Esophagus muscularis mucosa (tissue), 4 donors: ENCODE measurements at places on chromosomes 7 and 10.
A peak's percentile ranks its signal among the peaks of the same experiment; 100 is the strongest.

DNA sequence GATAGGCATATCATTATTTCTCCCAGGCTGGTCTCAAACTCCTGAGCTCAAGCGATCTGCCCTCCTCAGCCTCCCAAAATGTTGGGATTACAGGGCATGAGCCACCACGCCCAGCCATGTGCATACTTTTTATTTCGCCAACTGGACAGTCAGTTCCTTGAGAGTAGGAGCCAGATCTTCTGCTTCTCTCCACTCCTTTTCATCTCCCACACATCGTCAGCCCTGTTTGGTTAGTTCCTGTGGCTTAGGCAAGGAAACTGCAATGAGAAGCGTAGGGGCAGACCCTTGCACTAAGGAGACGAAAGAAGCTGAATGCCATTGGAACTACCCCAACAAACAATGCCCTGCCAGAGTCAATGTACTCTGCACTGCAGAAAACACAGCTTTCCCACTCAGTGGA lies 178.2 kb downstream of the TRIL start:
- no peak for DNase-seq

DNA sequence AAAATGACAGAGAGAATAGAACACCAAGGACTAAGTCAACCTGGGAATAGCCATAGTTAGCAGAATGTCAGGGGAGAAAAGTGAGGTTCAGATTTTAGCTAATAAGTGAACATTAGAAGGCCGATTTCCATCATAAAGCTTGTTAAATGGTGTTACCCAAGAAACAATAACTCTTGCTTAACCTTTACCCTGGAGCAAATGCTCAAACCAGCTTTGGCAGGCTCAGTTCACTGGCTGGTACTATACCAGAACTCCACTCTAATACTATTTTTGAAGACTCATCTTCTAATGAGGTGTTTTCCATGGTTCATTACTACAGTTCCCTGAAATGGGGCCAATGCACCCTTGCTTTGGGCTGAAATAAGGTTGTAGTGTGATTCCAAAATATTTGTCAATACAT lies 61.3 kb downstream of the RNLS start:
- no peak for DNase-seq

GRCh38 chr7:79410345-79410744 lies 43.1 kb downstream of the MAGI2 start:
- DNase-seq, result no peak

DNA sequence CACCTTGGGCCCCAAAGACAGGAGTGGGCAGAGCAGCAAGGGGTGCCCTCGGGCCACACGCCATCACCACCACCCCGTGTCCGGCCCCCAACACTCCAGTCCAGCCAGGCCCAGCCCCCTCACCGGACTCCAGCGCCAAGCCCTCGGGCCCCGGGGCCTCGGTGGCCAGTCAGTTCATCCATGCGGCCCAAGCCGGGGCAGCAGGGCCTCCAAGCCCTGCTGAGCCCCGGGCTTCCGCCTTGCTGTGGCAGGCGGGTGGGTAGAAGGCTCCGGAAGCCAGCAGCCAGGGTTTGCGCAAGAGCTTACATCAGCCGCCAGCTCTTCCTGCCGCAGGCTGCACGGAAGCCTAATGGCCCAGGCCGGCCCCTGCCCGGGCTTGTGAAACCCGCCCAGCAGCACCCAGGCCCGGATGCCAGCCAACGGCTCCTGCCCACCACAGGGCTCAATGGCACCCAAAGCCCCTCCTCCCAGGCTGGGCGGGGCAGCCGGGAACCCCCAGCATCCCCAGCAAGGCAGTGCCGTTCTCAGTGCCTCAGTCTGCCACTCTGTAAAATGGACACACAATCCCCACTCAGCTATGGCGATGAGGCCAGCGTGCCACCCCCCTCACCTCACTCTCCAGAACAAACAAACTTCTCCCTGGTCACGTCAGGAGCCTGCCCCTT lies 26.5 kb downstream of the TNRC18 start:
- peak; percentile 95 for DNase-seq

DNA sequence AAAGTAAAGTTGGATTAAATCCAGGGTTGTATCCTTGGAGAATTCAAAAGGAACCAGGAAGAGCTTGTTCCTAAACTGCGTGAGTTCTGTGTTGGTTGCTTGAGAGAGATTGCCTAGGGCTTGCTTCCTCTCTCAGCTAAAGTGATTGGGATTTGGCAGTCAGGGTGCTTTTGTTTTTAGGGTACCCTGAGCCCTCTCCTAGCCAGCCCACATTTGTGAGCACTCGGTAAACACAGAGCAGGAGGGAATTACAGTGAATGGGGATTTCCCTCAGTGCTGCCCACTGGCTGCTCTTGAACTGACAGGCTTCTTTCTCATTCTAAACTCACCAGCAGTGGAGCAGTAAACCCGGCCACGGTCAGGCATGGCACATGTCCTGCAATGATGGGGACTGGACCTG lies 146.9 kb downstream of the TPST1 start:
- DNase-seq, result no peak

DNA sequence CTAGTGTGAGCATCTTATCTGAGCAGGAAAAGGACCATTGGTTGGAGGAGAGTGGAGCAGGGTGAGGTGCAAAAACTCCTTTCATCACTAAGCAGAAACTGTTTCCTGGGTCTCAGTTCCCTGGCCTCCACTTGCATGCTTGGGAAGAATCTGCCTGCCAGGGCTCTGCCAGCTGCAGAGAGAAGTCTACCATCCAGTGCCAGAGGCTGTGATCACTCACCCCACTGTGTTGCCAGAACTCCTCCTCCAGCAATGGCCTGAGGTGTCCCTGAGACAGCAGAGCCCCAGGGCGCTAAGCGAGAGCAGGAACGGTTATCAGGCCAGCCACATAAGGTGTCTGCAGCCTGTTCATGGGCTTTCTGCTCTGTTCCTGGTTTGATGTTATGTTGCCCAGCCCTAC lies 991.4 kb downstream of the CCSER2 start:
- no peak for DNase-seq

GRCh38 chr10:102394801-102395399 lies 605 bp upstream of the NFKB2 start:
- DNase-seq, result no peak

- DNase-seq, result no peak
Observed at GRCh38 chr10:19041171-19041570, 7.4 kb upstream of the MALRD1 start.

- no peak for DNase-seq
Observed at GRCh38 chr7:946256-946996, 8.1 kb downstream of the ADAP1 start.

DNA sequence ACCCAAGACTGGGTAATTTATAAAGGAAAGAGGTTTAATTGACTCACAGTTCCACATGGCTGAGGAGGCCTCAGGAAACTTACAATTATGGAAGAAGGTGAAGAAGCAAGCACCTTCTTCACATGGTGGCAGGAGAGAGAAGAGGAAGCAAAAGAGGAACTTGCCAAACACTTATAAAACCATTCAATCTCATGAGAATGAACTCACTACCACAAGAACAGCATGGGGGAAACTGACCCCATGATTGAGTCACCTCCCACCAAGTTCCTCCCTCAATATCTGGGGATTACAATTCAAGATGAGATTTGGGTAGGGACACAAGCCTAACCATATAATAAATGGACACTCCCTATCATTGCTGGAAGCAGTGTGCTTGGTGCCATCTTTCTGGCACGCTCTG lies 506.3 kb downstream of the CALN1 start:
- no peak for DNase-seq

DNA sequence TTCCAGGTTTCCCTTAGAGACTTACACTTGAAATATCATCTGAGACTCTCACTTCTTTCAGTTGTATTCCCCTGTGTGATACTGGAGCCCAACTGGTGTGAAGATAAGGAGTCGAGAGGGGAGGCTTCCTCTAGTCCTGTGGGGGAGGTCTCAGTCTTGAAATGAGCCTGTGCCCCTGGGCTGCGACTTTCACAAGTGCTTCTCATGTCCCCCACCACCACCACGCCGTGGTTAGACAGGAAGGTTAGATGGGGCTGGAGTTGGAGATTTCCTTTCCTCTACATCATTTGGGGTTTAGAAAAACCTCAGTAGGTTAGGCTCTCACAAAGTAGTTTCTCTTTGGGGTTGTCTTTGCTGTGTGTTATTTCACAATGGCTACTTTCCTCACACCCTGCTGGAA lies 25.6 kb upstream of the MKX start:
- no peak for DNase-seq

- no peak for DNase-seq
Observed at GRCh38 chr7:151884312-151885201, 7.6 kb upstream of the PRKAG2 start.

- DNase-seq, result no peak
Observed at GRCh38 chr7:20795881-20796280, 9.2 kb upstream of the SP8 start.

- DNase-seq, result no peak
Observed at GRCh38 chr7:8325067-8325466, 63.1 kb upstream of the ICA1 start.

- DNase-seq, result no peak
Observed at GRCh38 chr10:21670391-21670790, 136.4 kb downstream of the MLLT10 start.

DNA sequence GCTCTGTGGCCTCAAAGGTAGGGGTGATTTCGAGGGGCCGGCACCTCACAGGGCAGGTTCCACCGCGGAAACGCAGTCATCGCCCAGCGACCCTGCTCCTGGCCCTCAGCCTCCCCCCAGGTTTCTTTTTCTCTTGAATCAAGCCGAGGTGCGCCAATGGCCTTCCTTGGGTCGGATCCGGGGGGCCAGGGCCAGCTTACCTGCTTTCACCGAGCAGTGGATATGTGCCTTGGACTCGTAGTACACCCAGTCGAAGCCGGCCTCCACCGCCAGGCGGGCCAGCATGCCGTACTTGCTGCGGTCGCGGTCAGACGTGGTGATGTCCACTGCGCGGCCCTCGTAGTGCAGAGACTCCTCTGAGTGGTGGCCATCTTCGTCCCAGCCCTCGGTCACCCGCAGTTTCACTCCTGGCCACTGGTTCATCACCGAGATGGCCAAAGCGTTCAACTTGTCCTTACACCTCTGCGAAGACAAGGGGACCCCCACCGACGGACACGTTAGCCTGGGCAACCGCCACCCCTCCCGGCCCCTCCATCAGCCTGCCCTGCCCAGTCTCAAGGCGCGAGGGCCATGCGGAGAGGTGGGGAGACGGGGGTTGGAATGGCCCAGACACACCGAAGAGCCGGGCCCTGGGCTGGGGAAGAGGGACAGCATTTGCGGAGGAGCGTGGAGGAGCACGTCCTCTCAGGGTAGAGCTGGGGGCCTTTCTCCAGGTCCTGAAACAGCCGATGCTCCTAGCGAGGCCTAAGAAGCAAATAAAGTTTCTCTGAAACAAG lies 6.0 kb downstream of the SHH start:
- DNase-seq, result no peak

GRCh38 chr10:88996927-88997326 lies 6.3 kb downstream of the FAS start:
- no peak for DNase-seq

GRCh38 chr10:114357515-114357996 lies 46.7 kb downstream of the AFAP1L2 start:
- DNase-seq, result no peak

DNA sequence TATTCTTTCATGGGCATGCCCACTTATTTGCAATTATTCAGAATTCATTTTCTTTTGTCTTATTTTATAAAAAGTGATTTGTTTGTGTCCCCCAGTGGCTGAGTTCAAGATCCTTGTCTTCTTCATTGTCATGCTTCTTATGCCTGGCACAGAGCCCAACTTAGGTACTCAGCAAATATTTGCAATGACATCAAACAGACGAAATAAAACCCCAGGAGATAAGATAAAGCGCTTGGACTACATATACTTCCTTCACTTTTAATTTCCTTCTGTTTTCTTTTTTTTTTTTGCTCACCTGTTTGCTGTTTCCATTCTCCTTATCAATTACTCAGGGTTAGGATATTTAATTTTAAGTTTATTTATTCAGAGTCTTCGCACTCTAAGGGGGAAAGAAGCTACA lies 225.0 kb downstream of the SDHAF3 start:
- DNase-seq, result no peak

DNA sequence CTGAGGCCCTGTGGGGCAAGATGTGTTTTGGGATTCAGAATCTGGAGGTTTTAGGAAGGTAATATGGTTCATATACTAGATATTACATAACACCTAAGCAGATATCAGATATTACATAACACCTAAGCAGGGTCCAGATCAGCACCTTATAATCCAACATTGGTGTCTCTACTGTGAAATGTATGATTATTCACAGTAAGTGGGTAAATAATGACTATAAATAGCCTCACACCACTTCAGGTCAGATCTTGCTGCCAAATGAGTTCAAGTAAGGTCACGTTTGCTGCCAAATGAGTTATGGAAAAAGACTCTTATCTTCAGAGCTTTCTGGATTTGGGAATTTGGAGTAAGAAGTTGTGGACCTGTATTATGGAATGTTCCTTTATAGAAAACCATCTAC lies 14.6 kb downstream of the ADRB1 start:
- no peak for DNase-seq

DNA sequence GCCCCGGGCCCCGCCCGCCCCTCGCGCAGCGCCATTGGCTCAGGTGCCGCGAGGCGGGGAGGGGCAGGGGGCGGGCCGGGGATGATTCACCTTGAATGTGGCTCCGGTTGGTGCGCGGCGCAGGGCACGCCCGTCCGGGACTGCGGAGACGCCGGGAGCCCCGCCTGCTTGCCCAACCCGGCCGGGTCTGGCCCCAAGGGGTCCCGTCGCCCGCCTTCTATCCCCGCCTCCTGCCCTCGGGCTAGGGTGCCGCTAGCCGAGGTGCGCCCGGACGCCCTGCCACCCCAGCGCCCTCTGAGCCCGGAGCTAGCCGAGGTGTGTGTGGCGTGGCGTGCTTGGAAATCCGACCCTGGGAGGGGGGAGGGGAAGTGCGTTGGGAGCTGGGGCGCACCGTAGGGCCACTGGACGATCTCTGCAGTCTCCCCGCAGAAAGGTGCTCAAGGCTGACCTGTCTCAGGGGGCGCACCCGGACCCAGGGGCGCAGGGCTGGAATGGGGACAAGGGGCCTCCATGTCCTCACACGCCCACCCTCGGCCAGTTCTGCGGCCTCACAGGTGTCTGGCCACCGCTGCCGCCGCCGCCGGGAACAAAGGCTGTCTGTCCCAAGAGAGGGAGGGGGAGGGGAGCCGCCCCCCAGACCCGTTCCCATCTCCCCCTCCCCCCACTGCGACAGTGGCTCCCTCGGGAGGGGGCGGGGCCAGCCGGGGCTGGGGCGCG lies 168.9 kb downstream of the NRF1 start:
- DNase-seq, result no peak

GRCh38 chr7:140165422-140165821 lies 11.4 kb downstream of the KDM7A start:
- no peak for DNase-seq

DNA sequence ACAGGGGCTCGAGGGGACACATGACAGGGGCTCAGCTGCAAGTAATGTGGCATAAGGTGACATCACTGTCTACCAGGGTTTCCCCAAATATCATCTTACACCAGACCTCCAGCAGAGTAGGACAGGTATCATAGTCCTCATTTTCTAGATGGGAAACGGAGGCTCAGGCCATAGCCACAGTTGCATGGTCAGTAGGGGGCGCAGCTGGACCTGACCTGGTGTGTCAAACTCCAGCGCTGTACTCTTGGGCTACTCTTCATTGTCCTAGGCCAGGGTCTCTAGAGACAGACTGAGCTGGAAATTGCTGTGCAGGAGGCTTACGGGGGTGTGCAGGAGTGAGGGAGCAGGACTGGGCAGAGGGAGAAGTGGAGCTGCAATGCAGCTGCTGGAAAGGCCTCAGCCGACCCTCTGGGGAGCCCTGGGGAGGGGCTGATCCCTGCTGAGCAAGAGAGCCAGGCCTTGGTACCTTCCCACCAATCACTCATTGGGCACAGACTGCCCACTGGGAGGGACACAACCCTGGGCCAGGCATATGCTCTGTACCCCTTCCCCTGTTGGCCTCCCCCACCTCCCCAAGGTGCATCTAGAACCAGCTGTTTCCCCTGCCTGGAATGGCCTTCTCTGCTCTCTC lies 89.9 kb downstream of the CDH23 start:
- no peak for DNase-seq
